Naive thymus-derived CD4-positive, alpha-beta T cell (primary cell): ENCODE measurements at places on chromosomes 1 and 21.

DNA sequence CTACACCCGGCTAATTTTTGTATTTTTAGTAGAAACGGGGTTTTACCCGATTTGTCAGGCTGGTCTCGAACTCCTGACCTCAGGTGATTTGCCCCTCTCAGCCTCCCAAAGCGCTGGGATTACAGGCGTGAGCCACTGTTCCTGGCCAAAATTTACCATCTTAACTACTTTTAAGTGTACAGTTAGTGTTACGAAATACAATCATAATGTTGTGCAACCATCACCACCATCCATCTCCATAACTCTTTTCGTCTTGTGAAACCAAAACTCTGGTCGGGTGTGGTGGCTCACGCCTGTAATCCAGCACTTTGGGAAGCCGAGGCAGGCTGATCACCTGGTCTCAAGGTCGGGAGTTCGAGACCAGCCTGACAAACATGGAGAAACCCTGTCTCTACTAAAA lies 14.1 kb upstream of the ZBTB40 start:
- H3K4me1 ChIP-seq, result no peaks in the 10 kb centered on the region
- H3K4me3 ChIP-seq, result no peak overlapping the region
- DNase-seq, result no peak
- H3K27ac ChIP-seq, result no peak overlapping the region
- no peaks in the 10 kb centered on the region for H3K27me3 ChIP-seq

DNA sequence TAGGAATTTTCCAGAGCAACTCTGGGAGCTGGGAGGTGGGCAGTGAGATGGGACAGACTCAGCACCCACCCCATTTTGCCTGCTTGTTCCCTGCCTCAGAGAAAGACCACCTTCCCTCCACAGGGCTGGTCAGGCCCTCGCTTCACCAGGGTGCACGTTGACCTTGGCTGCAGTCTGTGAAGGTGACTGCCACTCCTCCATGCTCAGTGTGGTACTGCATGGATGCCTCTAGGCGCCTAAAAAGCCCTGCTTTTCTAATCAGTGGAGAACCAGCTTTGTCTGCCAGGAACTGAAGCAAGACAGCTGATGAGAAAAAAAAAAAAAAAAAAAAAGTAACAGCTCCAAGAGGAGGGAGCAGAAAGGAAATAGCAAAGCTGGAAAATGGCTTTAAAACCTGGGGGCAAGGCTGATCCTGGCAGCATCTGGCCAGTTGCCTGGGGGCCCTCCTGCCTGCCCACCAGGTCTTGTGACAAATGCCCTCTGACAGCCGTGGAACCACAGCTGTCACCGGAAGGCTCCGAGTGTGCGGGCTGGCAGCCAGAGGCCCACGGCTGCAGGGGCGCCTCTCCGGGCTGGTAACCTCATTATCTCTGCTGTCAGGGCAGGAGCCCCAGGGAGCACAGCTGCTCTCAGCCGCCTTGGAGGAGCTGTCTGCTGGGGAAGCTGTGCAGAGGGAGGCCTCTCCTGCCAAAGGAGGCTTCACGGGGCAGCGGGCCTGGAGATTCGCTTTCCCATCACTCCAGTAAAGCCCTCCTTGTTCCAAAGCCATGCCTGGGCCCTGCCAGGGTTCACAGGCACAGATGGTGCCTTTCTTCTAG lies 13.7 kb downstream of the KIAA1614 start:
- H3K27me3 ChIP-seq, result no peaks in the 10 kb centered on the region
- H3K36me3 ChIP-seq, result no peaks in the 10 kb centered on the region
- H3K4me3 ChIP-seq, result no peak overlapping the region
- H3K27ac ChIP-seq, result no peak overlapping the region

DNA sequence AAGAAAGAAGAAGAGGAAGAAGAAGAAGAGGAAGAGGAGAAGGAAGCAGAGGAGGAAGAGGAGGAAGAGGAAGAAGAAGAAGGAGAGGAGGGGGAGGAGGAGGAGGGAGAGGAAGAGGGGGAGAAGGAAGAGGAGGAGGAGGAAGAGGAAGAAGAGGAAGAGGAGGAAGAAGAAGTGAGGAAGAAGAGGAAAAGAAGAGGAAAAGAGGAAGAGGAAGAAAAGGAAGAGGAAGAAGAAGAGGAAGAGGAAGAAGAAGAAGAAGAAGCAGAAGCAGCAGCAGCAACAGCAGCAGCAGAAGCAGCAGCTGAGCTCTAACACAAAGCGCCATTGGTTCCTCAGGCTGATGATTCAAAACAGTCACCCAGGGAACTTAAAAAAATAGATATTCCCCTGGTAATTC lies 34.0 kb downstream of the DNAI4 start:
- no peaks in the 10 kb centered on the region for H3K27me3 ChIP-seq
- no peak overlapping the region for H3K4me3 ChIP-seq
- H3K36me3 ChIP-seq, result no peaks in the 10 kb centered on the region
- DNase-seq, result no peak

- peak within 1 kb of the TSS; percentile 78 for H3K27ac ChIP-seq
- no peaks in the 10 kb centered on the region for H3K4me1 ChIP-seq
- DNase-seq, result peak; percentile 94
- no peaks in the 10 kb centered on the region for H3K36me3 ChIP-seq
These were observed at the start of gene STIL for GRCh38 chr1:47313915-47314664. Gene STIL, minus strand, starts transcription at chr1:47314147. Its CDS starts 3,828 bp downstream, at chr1:47310319.

- H3K27ac ChIP-seq, result no peak overlapping the region
- no peak overlapping the region for H3K4me3 ChIP-seq
- H3K36me3 ChIP-seq, result no peaks in the 10 kb centered on the region
These were observed 1.5 kb downstream of the ZNF684 start for GRCh38 chr1:40532844-40533424.

- no peaks in the 10 kb centered on the region for H3K27me3 ChIP-seq
- H3K27ac ChIP-seq, result no peak overlapping the region
- no peaks in the 10 kb centered on the region for H3K36me3 ChIP-seq
- H3K4me1 ChIP-seq, result no peaks in the 10 kb centered on the region
- no peak for DNase-seq
These were observed 7.2 kb upstream of the BECN2 start for GRCh38 chr1:241950390-241950789.

- no peaks in the 10 kb centered on the region for H3K36me3 ChIP-seq
- no peaks in the 10 kb centered on the region for H3K4me1 ChIP-seq
- H3K4me3 ChIP-seq, result no peak overlapping the region
- H3K27me3 ChIP-seq, result no peaks in the 10 kb centered on the region
- no peak for DNase-seq
These were observed 414.0 kb downstream of the PRDM2 start for GRCh38 chr1:14113841-14114567.

- H3K4me1 ChIP-seq, result peaks cover 4% of the 10 kb centered on the region
- H3K27ac ChIP-seq, result no peak overlapping the region
- DNase-seq, result no peak
- H3K4me3 ChIP-seq, result no peak overlapping the region
- no peaks in the 10 kb centered on the region for H3K27me3 ChIP-seq
These were observed 20.4 kb upstream of the RGS16 start for GRCh38 chr1:182624577-182624976.

DNA sequence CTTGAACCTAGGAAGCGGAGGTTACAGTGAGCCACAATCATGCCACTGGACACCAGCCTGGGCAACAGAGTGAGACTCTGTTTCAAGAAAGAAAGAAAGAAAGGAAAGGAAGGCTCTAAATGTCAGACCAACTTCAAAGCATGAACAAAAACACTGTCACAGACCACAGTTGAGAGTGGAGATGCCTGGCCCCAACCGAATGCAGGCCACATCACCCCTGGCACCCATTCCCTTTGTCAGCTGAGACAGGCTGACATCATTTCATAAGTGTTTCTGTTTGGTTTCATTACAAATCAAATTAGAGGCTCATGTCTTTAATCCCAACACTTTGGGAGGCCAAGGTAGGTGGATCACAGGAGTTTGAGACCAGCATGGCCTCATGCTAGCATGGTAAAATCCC lies 28.6 kb upstream of the NADK start:
- no peak overlapping the region for H3K27ac ChIP-seq
- no peaks in the 10 kb centered on the region for H3K27me3 ChIP-seq
- peaks cover 72% of the 10 kb centered on the region for H3K36me3 ChIP-seq
- DNase-seq, result no peak
- H3K4me1 ChIP-seq, result no peaks in the 10 kb centered on the region
